ENCODE measurements at places on chromosomes 2 and 18.

- DNase-seq, result no peak
These were observed 1.7 kb upstream of the LPIN2 start for GRCh38 chr18:3014503-3015203.

GRCh38 chr2:63600881-63601460 lies 12.2 kb downstream of the MDH1 start:
- DNase-seq, result no peak

DNA sequence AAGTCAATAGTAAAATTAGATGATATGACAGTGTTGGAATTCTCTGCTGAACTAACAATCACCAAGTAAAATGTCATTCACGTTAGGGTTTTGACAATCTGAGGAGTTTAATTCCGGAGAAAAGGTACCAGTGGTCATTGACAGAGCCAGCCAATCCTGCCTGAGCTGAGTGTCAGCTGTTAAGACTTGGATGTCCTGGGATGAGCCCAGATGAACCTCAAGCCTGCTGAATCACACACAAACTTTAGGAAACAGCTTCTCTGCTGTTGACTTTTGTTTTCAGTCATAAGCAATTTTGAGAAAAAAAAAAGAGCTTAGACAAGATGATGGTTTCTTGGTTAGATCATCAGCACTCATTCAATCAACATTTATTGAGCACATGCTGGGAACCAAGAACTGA lies 600.0 kb upstream of the SLC39A10 start:
- DNase-seq, result no peak

DNA sequence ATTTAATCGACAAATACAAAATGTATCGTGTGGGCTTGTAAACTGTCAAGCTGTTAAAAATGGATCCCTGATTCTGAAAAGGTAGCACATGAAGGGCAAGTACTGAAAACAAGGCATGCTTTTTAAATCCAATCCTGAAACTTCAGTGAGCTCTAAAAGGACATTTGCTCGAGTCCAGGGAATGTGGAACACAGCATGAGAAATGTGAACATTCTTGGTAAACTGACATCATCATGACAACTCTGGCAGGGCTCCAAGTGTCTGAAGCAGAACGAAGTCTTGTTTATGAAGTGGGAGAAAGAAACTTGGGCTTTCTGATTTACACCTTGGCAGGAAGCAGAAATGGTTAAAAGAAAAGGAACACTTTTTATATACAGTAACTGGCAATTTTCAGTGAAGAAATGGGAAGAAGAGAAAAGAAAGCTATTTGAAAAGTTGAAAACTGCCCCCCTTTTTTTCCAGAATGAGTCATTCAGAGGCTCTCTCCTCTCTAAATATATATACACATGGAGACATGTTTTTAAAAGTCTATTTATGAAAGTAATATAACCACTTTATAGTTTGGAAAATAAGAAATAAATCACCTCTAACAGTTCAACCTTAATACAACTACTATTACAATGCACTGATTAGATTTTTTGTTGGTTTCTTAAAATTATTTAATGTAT lies 120.8 kb downstream of the GAREM1 start:
- DNase-seq, result peak; percentile 79

DNA sequence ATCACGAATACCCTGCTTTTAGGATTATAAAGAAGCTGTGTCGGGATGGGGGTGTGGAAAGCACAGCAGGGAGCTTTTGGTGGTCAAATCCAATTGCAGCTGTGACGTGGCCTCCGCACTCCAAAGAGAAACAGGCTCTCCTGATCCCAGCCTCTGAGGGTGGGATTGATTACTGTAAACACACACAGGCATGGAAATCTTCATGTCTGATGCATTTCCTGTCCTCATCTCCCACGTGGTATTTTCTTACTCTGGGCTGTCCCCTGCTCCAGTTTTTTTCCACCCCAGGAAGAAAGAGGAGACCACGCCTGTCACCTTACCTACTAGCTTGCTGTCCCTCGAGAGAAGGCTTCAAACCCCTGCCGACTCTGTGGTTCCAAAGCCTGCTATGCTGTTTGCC lies 22.7 kb downstream of the RNF152 start:
- peak; percentile 62 for DNase-seq

DNA sequence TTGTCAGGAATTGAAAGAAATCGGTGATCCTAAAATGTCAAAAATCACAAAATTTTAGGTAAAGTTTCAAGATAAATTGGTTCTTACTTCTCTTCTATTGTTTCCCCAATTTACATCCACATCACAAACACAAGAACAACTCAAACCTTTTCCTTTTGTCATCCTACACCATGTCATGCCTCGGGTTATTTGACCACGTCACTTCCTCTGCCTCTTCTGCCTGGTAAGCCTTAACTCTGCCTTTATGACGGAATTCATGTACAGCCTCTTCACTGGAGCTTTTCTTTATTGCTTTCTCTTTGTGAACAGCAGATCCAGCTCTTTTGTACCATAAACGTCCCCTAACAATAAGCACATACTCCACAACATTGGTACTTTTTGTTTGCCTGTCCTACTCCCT lies 258.0 kb downstream of the DPP10 start:
- no peak for DNase-seq

DNA sequence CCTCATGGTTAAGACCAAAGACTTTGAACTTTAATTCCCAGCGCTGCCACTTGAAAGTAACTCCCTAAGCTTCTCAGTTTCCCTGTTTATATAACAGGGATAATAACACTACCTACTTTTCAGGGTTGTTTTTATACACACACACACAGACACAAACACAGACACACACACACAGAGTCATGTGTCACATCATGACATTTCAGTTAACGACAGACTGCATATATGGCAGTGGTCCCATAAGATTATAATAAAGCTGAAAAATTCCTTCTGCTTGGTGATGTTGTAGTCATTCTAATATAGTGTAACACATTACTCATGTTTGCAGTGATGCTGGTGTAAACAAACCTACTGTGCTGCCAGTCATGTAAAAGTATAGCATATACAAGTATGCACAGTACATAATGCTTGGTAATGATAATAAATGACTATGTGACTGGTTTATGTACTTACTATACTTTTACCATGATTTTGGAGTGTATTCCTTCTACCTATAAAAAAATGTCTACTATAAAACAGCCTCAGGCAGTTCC lies 89.2 kb upstream of the ITGA4 start:
- DNase-seq, result no peak

DNA sequence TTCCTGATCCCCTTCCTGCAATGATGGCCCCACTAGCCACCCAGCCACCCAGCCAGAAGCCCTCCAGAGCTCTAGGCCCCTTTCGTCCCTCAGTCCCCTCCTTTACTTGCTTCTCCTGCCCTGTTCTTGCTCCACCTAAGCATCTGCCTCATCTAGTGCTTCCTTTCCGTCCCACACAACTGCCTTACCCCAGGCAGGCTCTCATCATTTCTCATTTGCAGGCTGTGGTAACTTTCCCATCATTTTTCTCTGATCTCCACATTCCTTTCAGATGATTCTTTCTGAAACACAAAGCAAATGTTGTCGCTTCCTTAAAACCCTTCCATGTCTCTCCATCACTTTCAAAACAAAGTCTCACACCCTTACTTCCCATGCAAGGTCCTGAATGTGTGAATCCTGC lies 459.8 kb downstream of the METTL4 start:
- DNase-seq, result no peak

DNA sequence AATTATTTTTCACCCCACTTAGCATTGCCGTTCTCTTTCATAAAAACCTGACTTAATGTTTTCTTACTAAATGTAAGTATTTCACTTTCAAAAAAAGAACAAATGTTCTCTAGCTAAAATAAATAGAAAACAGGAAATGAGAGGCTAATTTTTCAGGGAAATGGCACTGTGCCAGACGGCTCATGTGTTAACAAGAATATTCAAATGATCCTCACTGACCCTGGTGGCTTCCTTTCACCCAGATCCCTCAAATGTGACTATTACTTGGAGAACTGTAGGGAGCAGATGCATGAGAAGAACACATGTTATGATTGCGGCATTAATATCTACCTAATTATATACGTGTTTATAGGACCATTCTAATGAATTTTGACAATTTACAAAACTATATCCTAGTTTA lies 827.7 kb downstream of the SOCS6 start:
- no peak for DNase-seq

All from AG09319 (cell line).